ENCODE measurements at places on chromosomes 1 and 21.

GRCh38 chr21:41755258-41755933 lies 11.5 kb downstream of the RIPK4 start:
- no peak for DNase-seq

DNA sequence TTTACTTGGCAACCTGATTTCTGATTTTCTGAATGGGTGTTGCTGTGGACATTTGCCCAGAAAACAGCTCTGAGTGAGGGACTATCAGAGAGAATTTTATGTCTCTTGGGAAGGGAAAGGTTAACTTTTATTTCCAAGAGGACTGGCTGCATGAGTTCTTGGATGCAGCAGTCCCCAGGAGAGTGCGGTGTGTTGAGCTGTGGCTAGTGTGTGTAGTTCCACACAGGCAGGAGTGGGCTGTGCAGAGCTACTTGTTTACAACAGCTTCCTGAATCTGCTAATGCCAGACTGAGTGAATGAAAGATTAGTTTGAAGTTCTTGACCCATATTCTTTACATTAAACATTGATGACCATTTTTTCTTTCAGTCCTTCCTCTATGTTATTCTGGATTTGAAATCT lies 41.0 kb upstream of the APOBEC4 start:
- no peak for DNase-seq

GRCh38 chr21:17976139-17976538 lies 157.0 kb upstream of the C21orf91 start:
- no peak for DNase-seq

DNA sequence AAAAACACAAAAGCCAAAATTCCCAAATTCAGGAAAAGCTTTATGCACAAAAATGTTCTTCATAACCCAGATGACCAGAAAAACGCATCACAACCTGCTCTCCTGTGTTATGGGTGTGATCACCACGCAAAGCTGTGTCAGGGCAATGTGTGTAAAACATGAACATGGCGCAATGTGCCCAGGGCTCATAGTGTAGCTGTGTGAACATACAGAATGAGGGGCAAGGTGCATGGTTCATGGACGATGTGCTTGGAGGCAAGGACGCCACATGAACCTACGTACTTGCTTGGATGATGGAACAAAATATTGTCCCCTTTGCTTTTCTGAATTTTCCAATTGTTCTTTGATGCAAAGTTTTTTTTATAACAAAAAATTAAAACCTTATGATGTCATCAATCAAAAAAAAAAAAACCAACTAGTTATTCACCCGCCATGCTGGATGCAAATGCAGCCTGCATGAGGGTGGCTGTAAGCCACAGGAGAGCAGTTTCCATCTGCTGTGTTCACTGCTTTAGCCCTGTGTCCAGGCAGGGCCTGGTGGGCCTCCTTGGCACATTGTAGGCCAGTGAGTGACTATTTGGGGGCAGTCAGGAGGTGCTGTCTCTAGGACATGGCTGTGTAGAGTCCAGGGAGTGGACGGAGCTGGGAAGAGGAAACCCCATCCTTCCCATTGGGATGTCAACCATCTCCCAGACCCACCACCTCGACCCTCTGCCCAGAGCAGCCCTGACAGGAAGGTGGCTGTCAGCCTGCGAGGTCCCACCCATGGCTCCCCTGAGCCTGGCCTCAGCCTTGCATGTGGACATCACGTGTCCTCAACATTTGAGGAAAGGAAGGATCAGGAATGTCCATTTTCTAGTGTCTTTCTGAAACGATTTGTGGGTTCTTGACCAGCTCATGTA lies 13.6 kb downstream of the KRTAP10-1 start:
- DNase-seq, result no peak

DNA sequence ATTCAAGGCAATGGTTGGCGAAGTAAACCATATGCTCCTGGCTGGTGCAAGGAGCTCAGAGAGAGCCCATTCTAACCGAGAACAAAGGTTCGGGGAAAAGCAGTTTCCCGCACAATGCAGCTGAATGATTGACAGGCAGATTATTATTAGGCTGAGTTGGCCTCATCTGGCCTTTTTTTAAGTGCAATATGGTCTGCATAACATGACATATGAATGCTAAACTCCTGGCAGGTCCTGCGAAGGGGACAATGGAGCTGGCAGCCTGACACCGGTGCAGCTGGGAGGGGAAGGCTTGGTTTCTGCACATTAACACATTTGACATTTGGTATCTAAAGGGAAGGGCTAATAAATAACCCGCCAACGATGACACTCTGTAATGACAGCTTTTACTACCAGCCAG lies 92.0 kb downstream of the MIS18A start:
- no peak for DNase-seq

DNA sequence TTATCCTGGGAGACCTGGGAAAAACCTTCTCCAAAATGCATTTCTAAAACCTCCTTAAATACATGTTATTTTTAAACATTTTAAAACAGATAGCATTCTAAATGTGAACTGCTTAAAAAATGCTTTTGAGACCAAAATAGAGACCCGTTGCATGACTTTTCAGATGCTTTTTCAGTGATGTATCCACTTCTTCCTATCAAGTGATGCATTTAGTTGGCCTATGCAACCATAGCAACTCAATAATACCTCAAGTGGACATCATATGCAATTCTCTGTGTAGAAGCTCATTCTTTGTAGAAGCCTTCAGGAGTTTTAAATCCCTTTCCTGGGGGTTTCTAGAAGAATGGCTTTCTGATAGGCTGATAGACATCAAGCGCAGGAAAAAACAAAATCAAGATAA lies 94.5 kb upstream of the RAVER2 start:
- no peak for DNase-seq

DNA sequence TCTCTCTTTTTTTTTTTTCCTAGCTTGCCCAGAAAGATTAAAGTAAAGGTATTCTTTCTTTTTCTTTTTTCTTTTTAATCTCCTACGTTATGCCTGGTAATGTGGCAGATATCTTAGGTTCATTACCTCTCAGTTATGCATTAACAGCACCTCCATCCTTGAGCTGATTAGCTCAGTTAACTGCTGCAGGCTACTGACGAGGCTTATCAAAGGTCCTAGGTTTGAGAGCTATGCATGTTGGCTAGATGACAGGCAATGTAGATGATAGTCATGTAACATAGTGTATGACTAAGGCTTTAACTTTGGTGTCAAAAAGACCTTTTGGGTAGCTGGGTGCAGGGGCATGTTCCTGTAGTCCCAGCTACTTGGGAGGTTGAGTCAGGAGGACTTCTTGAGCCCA lies 53.7 kb upstream of the CACYBP start:
- no peak for DNase-seq

DNA sequence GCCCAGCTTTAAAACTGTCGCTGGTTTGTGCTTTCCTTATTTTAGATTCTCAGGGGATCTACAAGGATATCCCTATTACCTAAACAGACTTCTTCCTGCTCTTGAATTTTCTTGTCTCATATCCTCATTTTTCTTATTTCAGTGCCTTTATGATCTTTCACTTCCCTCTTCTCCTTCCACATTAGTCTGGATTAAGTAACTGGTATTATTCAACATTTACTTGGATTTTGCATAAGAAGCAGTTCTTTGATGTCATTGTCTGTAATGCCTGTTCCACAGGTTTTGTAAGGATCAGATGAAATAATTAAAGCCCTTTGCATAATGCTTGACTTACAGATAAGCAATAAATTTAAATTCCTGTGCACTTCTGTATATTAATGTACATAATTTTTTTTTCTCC lies 26.5 kb downstream of the CXADR start:
- no peak for DNase-seq

Measured in stimulated activated CD8-positive, alpha-beta memory T cell treated with anti-CD3 and anti-CD28 coated beads, Interleukin-7, amount 100 ng/mL, for 1 hour (primary cell).